ENCODE measurements at places on chromosomes 16 and 17.

GRCh38 chr17:9531034-9531433 lies 44.6 kb downstream of the STX8 start:
- DNase-seq, result no peak

GRCh38 chr17:5706577-5707210 lies 122.4 kb upstream of the NLRP1 start:
- peak; percentile 15 for DNase-seq

DNA sequence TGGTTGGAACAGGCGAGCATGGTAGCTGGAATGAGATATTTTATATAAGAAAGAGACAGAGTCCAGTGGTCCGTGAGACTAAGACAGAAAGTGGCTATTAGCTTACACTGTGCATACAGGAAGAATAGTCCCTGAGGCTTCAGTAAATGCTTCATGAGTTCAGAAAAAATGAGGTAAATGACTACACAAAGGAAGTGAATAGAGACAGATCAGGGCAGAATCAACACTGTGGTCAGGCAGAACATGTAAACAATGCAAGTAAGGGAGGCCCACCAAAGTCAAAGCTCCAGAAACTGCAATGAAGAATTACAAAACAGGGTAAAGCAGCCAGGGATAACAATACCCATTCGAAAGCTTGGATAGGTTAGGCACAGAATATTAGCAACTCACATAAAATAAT lies 4.8 kb downstream of the ABCA10 start:
- no peak for DNase-seq

DNA sequence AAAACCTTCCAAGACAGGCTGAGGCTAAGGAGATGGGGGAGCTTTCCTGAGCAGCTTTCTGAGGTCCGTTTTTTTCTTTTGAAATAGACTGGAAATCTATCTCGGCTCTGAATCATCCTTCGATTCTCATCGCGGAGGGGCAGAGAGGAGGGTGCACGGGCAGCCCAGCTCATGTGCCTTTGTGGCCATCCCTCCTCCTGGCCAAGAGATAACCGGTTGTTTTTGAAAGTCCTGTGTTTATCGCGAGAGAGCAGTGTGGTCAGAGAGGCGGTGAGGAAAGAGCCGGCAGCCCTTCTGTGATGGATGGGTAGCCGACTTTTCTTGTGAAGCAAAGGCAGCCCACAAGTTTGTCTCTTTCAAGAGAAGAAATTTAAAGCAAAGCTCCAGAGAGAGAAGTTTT lies 191.6 kb downstream of the CCDC182 start:
- DNase-seq, result no peak

DNA sequence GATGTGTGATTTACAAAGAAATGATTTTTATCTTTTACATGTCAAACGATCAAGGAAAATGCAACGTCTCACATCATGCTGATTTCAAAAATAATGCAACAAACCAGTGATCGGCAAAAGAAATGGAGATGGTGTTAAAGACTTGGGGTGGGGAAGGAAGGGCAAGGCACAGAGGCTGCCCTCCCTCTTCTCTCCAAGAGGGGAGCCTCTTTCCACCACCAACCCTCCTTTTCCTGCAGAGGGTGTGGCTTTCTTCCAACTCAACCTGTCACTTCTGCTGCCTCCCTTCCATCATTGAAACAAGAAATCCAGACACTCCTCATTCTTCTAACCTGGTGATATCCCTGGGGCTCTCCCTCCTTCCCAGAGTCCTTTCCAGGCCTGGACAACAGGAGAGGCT lies 320.8 kb downstream of the SLC39A11 start:
- DNase-seq, result no peak

DNA sequence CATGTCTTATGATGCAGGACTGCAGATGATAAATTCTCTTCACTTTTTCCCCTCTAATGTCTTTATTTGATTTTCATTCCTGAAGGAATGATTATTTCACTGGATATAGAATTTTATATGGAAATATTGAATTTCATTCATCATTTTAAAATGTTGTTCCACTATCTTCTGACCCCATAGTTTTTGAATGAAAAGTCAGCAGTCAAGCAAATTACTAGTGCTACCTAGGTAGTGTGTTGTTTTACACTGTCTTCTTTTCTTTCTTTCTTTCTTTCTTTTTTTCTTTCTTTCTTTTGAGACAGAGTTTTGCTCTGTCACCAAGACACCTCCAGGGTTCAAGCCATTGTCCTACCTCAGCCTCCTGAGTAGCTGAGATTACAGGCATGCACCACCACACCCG lies 76.9 kb downstream of the WSB1 start:
- DNase-seq, result no peak

DNA sequence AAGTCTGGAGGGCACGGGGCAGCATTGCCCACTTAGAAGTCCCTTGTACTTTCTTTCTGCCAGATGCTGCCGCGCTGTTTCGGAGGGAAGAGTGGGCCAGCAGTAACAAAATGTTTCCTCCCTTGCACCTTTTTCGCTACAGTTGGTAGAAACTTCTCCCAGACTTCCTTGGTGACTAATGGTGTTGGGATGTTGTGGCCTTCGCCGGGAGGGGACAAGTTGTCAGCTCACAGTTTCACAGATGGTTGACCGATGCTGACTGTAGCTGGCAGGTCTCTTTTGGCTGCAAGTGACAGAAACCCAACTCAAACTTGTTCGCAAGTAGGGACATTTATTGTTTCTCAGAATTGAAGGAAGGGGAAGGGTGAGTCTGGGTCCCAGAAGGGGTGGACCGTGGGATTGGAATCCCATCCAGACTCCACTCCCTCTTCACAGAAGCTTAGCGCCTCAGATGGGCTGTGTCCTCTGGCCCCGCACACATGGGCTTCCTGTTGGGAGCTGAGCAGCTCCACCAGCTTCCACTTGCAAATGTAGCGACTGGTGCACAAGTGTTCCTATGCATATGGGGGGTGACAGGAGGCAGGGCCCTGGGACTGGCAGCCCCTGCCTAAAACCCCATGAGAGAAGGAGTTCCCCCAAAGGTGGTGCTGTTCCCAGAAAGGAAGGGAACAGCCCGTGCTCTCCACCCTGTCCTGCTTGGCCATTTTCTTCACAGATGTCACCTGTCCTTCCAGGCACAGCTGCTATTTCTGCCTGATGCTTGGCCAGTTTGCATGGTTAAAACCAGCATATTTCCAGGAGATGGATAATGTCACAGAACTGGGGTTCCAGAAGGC lies 30.9 kb upstream of the RPRML start:
- no peak for DNase-seq

DNA sequence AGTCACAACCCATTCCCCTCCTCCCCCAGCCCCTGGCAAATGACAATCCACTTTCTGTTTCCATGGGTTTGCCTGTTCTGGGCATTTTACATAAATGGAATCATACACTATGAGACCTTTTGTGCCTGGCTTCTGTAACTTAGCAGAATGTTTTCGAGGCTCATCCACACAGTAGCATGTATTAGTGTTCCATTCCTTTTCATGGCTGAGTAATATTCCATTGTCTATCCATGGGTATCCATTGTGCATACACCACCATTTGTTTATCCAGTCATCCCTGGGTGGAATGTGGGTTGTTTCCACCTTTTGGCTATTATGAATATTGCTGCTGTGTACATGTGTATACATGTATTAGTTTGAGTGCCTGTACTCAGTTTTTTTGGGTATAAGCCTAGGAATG lies 33.7 kb upstream of the RCVRN start:
- no peak for DNase-seq

Measured in hypothalamus (tissue), 51 donors.